ENCODE measurements at places on chromosomes 4 and X.

GRCh38 chrX:30241724-30242415, at the start of gene MAGEB4:
TSS of gene MAGEB4 (plus strand) at chrX:30242000. CDS start at chrX:30242136, 136 bp downstream.
- DNase-seq: peak; percentile 21

DNA sequence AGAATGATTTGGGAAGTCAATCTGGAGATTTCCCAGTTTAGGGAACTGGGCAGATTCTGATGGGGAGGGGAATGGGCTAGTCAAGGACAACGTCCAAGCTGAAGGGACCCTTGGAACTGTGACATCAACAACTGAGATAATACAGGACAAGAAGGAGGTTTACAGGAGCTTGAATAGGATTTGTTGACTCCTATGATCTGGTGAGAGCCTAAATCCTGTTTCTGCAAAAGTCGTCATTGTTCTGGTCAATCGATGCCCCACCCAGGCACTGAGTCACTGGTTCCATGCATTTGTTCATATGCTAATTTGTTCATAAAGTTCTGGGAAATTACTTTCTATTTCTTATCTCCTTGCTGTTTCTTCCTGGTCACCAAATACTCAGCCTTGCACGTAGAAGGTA, 15.3 kb upstream of the PDGFRA start:
- DNase-seq: no peak

GRCh38 chrX:128699716-128700285, 647.6 kb upstream of the ACTRT1 start:
- DNase-seq: no peak

DNA sequence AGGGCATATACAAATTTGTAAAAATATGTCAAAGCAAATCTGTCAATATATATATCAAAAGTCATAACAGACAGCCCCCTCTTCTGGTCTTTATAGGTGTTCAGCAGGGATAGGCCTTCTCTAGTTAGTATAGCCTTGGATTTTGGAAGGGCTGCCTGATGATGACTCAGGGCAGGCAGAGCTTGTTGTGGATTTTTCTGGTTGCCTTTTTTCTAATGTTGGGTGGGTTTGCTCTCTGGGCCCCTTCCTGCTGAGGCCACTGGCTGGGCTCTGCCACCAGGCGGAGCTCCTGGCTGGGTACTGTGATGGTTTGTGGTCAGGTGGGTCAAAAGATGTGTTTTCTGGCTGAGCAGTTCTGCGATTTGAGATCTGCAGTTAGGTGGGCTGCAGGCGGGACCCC, 294.2 kb downstream of the GRIA2 start:
- DNase-seq: peak; percentile 36

DNA sequence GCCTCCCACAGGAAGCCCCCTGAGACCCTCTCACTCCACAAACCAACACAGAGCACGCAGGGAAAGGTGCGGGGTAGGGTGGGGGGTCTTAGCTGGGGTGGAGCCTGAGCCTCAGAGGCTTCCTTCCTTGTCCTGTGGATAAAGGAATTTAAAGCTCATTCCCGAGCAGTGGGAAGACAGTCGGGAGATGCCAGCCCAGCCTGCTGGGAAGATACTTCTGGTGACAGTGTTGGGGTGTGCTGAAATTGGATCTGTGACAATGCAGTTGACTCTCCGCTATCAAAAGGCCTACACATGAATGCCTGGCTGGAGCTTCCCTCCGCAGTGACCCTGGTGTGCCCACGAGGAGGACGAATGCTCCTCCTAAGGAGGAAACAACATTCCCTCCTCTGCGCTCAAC, 45.5 kb downstream of the JAKMIP1 start:
- peak; percentile 23 for DNase-seq

- DNase-seq: peak; percentile 56
These were observed 42.2 kb downstream of the CRLF2 start for GRCh38 chrX:1170243-1170642.

DNA sequence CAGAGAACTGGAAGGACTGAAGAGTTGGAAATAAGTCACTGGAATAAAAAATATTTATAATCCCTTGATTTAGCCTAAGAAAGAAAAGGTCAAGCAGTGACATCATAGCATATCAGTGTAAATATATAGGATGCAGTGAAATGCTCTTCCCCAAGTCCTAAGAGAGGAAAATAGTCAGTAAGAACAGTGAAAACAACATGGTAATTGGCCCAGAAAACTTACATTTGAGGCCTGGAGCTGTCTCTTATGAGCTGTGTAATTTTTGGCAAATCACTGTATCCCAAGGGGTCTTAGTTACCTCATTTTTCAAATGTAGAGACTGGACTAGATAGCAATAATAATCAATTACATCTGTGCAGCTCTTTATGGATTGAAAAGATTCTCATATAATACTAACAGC, 255.7 kb upstream of the AR start:
- DNase-seq: no peak

- DNase-seq: peak; percentile 48
These were observed 285.8 kb upstream of the TRPC5 start for GRCh38 chrX:112368371-112368770.

GRCh38 chr4:108360754-108361445, 192.2 kb upstream of the LEF1 start:
- DNase-seq: peak; percentile 43

- DNase-seq: peak; percentile 25
These were observed 344.5 kb upstream of the NOCT start for GRCh38 chr4:138671106-138671505.
